ENCODE measurements at places on chromosomes 1 and 21. TPM values are rescaled to one million over a fixed set of nuclear protein-coding genes. Genes with fewer than 3 reads are reported as not detected.

Gene DDR2
- 27.5 TPM for total RNA-seq

Gene LENEP
- total RNA-seq = 3.9 TPM

Gene CYP4X1
- total RNA-seq = 0.43 TPM

Gene HECTD3
- total RNA-seq = 36.7 TPM

Gene FRRS1
- 10.1 TPM for total RNA-seq

Gene C1QB
- total RNA-seq = not detected

Gene TAS1R1
- total RNA-seq = not detected

Gene OR2L2
- total RNA-seq = not detected

Gene COL16A1
- 26.6 TPM for total RNA-seq

Gene HSPA13
- total RNA-seq = 27.5 TPM

Gene EPHB2
- 3.5 TPM for total RNA-seq

Gene ST6GALNAC5
- total RNA-seq = not detected

Gene GPA33
- total RNA-seq = not detected

Gene FAM177B
- total RNA-seq = not detected

Gene ZSWIM5
- total RNA-seq = under 0.01 TPM

Gene DNAI4
- 4.0 TPM for total RNA-seq

Gene CLEC20A
- 0.43 TPM for total RNA-seq

Gene GBP5
- total RNA-seq = not detected

Gene CLDN17
- not detected for total RNA-seq

Gene ITGB2
- total RNA-seq = not detected

Gene WNT9A
- total RNA-seq = 5.1 TPM

All from placental epithelial cell (primary cell).